ENCODE measurements at places on chromosomes 6 and 20.

DNA sequence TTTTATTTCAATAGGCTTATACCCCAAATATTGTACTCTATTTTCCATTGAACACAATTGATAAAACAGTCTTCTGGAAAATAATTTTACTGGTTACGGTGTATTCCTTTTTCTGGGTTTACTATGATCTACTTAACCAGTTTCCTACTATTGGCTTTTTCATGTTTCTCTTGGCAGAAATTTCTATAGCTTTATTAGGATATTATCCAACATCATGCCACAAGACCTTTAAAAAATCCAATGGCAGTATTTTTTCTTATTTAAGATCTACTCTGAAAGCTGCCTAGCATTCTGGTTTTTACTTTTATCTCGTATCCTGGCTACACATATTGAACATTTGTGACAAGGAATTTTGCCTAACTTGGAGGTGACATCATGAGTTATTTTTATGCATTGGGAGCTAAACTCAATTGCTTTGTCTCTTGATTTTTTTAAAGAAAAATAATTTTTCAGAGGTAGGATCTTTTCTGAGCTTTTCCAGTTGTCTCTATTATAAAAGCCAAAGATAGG, 45.5 kb downstream of the SLC9A8 start:
- no peak for DNase-seq

DNA sequence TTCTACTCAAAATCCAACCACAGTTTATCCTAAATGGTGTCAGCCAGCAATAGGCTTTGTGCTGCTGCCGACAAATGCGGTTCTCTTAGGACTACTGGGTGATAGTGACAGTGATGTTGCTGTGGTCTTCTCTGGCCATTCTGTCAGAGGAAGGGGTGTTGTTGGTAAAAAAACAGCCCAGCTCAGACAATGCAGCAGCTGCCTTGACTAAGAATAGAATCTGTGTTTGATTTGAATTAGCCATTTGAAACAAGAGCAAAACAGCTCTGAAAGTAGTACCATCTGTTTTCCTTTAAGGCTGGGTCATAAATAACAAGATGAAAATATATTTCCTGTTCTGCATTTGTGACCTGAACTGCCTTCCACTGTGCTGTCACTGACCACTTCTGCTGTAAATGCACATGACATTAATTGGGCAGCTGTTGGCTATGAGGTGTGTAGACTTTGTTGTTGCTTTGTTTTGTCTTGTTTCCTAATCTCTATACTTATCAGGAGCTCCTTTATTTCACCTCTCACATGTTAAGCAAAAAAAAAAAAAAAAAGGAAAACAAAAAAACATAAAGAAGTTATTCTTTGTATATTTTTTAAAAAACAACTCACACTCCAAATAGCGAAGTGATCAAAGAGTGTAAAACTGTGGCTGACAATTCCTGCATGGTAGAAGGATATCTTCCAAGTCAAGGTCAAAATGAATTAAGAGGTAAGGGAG, 497.8 kb upstream of the ARID1B start:
- no peak for DNase-seq

GRCh38 chr20:50043573-50044352, 61.0 kb downstream of the SNAI1 start:
- no peak for DNase-seq

DNA sequence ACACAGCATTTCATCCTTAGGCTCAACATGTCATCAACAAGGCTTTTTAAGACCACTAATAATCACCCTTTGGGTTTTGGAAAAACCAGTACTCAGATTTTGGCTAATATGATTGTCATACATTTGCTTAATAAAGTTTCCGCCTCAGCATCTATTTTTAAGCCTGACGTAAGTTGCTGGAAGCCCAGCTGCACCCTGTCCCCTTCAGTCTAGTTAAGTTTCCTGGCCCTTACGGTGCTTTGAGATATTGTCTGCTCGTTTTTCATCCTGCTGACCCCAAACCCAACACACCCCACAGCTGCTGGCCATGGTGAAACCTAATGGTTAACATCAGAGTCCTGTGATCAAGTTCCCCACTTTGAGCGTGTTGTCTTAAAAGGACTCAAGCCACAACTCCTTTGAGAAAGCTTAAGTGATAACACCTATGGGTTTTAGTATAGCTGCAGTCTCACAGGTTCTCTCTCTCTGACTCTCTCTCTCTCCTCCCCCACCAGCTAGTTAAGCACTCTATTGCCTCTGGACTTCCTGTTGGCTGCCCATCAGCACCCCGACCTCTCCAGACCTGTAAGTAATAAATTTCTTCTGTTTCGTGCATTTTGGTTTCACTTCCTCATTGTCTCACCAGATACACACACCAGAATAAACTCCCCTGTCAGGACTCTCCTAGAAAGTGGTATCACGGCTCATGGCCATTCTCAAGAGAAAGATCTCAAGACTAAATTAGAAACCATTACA, 802.0 kb downstream of the C6orf118 start:
- DNase-seq, result no peak

GRCh38 chr6:56291302-56291917, 44.0 kb upstream of the COL21A1 start:
- no peak for DNase-seq

- no peak for DNase-seq
Measured at GRCh38 chr20:61440548-61441055, 188.5 kb downstream of the CDH4 start.

DNA sequence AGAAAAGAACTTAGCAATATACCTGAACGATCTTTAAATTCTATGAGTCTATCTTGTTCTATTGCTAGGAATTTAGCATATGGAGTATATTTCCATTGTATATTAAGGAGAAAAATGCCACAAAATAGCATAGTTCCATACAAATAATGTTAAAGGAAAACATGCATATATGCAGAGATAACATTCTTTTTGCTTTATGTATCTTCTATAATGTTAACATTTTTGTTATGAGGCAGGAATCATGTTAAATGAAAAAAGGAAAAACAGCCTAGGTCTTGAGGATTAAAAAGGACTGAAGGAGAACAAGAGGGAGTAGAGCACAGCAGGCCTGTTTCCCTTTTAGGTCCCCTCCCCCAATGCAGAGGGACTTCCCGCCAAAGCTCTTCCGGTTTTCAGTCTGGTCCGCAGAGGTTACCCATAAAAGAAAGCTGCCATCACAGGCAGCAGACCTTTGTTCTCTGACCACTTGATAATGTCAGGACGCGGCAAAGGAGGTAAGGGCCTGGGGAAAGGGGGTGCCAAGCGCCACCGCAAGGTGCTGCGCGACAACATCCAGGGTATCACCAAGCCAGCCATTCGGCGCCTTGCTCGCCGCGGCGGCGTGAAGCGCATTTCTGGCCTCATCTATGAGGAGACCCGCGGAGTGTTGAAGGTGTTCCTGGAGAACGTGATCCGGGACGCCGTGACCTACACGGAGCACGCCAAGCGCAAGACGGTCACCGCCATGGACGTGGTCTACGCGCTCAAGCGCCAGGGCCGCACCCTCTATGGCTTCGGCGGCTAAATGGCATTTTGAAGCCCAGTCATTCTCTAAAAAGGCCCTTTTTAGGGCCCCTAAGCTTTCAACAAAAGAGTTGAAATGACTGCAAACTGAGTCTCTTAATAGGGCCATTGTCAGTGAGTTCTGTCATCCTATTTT, 108.4 kb upstream of the PRSS16 start:
- DNase-seq, result peak; percentile 81

DNA sequence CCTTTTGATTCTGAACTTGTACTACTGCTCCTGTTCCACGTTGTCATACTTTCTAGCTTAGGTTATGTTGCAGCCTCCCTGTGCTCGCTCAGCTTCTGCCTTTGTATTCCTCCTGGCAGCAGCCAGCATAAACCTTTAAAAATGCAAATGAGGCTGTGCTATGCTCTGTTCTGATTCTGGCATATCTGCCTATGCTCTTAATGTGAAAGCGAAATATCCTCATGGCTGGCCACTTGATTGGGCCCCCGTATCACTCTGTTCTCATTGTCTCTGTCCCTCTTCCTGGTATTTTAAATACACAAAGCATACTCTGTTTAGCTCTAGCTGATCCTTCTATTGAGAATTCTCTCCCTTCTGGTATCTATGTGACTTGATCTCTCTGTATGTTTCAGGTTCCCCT, 139.0 kb downstream of the JARID2 start:
- DNase-seq, result no peak

Data from NCI-H1105 treated with DMSO at 0.1 percent for 48 hours (cell line).